ENCODE measurements at places on chromosomes 16 and 17.

DNA sequence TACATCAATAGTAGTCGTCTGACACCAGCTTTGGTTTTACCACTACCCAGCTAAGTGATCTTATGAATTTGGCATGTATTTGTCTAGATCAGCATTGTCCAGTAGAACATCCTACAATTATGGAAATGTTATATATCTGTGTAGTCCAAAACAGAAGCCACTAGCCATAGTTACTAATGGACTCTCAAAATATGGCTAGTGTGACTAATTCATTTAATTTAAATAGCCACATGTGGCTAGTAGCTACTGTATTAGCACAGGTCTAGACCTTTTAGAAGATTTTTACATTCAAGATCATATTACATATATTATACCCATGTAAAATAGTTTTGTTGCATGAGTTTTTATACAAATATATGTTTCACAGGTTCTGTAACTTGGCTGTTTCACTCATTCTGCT lies 27.0 kb upstream of the NFAT5 start:
- DNase-seq = no peak

GRCh38 chr16:28589069-28589468 lies 7.8 kb downstream of the SULT1A2 start:
- no peak for DNase-seq

DNA sequence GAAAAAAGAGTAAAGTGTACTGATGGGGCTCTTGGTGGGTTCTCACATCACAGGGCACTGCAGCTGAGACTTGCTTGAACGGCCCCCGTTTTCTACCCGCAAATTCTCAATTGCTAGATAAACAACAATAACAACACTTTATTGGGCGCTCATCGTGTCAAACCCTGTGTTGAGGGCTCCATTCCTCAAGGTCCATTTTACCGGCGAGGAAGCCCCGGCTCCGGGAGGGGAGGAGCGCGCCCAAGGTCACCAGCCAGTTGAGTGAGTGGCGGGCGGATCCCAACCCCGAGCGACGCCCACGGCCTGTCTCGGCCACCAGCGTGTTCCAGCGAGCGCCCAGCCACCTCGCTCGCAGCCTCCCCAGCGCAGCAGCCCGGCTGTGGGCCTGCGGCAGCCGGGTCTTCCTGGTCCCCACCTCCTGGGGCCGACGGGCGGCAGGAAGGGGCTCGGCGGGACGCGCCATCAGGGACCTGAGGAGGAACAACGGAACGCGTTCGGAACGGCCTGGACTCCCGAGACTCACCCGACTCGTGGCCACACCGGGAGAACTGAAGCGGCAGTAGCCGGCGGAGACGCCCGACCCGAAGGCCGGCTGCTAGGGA lies 373 bp downstream of the CMC2 start:
- DNase-seq = peak; percentile 75

GRCh38 chr17:37039269-37039668 lies 90.5 kb downstream of the AATF start:
- no peak for DNase-seq

DNA sequence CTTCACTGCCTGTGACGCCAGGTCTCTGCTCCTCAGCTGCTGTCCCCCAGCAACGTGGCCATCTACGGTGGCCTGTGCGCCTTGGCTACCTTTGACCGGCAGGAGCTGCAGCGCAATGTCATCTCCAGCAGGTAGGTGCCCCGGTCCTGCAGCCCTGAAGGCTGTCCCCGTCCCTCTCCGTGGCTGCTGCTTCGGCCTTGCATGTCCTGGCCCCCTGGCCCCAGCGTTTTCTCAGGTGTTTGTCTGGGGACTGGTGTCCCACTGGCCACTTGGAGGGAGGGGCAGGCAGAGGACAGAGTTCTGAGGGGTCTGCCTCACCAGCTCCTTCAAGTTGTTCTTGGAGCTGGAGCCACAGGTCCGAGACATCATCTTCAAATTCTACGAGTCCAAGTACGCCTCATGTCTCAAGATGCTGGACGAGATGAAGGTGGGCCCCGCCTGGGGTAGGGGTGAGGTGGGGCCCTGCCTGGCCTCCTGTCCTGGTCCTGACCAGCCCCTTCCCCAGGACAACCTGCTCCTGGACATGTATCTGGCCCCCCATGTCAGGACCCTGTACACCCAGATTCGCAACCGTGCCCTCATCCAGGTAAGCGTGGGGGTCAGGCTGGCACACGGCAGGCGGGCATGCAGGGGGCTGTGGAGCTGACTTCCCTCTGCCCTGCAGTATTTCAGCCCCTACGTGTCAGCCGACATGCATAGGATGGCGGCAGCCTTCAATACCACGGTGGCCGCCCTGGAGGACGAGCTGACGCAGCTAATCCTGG lies 4.4 kb downstream of the GPS1 start:
- DNase-seq = no peak

- no peak for DNase-seq
These were observed 31.3 kb upstream of the C17orf78 start for GRCh38 chr17:37344519-37344918.

- no peak for DNase-seq
These were observed 22.2 kb downstream of the CLTC start for GRCh38 chr17:59641799-59642484.

DNA sequence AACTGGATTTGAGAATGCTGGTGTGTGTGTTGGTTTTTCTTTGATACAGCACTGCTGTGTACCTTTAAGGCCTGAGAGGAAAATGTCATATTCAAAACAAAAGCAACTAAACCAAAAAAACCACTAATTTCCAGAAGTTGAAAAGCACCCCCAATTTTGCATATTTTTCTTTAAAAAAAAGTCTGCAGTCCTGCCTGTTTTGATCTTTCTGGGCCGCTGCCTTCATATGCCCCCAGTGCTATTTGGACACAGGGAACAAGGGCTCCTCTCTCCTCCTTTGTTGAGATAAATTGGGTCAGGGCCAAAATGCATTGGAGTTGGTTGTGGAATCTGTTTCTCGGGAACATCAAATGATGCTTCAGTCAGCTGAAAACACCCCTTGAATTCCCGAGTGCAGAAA lies 26.9 kb downstream of the GPT2 start:
- no peak for DNase-seq

- DNase-seq = no peak
These were observed 55.4 kb downstream of the WWOX start for GRCh38 chr16:78154729-78155461.

- DNase-seq = peak; percentile 68
These were observed at the start of gene RNF135 for GRCh38 chr17:30970831-30971567. Gene RNF135 (plus strand): TSS chr17:30971039. CDS start chr17:30971074, 35 bp downstream.

DNA sequence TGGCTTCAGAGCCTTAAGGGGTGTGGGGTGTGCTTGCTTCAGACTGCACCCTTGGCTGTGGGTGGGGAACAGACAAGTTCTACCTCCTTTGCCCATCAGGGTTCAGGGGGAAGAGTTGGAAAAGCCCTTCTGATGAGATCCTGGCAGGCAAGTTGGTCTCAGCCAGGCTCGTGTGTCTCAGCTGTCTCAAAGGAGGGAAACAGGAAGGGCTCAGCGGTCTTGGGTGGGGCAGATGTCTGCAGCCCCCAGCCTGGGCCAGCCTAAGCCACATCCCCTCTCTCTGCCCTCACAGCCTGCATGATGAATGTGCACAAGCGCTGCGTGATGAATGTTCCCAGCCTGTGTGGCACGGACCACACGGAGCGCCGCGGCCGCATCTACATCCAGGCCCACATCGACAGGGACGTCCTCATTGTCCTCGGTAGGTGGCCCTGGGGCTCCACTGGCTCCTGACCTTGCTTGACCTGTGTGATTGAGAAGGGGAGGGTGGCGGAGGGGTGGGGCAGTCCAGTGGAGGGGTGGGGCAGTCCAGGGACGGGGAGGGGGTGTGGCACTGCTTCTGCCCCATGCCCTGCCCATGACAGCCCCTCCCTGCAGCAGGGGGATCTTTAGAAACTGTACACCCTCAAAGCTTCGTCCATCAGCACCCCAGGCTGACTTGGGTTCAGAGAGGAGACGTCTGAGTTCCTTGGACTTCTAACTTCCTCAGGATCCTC lies 199.5 kb downstream of the PRKCB start:
- DNase-seq = no peak

- no peak for DNase-seq
These were observed 25.6 kb downstream of the CEP95 start for GRCh38 chr17:64532409-64532808.

- no peak for DNase-seq
These were observed 1.3 kb downstream of the PSMD3 start for GRCh38 chr17:39981766-39982375.

DNA sequence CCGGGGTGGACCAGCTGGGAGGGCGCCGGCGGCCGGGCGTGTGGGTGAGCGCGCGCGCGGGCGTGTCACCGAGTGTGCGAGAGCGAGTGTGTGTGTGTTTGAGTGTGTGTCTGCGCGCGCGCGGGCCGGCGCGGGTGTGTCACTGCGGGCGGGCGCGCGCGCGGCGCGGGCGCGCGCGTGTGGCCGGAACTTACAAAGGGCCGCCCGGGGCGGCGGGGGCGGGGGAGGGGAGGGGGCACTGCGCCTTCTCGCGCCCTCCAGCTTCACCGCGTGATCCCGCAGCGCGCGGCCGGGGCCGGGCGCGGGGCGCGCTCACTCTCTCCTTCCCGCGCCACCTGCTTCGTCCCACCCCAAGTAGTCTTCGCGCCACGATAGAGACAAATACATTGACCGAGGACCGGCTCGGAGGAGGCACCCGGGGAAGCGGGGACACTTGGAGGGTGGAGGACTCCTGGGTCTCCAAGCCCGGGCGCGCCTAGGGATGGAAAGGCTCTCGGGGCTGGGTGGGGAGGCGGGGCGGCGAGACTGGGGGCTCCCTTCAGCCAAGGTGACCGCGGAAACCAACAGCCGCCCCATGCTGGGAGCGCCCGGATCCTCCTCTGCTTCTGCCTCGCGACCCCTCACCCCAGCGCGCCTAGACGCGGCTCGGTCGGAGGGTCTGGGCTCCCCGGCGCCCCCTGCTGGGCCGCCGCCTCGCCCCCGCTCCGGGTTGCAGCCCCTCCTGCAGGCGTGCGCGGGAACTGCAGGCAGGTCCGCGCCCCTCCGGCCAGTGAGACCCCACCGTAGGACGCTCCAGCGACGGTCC lies at the start of gene SRCIN1:
TSS of gene SRCIN1 (minus strand) at position 112 of the 805 bp plus-strand sequence. CDS start 247 bp downstream, outside the sequence.
- peak; percentile 72 for DNase-seq

DNA sequence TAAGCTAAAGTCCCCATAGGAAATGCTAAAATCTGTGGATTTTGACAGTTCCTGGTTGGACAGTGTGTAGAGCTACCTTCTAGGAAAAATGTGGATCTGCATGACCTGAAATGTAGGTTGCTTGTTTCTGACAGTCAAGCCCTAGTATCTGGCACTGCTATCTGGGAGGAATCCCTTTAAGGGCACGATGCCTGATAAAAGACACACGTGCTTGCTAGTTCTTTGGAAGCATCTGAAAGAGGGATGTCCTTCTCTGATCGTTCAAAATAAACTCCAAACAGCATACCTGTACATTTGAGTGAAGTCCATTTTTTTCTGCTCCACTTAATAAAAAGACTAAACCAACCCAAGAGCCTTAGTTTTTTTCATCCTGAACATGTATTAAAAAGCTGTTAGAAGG lies 101.3 kb downstream of the CDK5R1 start:
- DNase-seq = no peak

DNA sequence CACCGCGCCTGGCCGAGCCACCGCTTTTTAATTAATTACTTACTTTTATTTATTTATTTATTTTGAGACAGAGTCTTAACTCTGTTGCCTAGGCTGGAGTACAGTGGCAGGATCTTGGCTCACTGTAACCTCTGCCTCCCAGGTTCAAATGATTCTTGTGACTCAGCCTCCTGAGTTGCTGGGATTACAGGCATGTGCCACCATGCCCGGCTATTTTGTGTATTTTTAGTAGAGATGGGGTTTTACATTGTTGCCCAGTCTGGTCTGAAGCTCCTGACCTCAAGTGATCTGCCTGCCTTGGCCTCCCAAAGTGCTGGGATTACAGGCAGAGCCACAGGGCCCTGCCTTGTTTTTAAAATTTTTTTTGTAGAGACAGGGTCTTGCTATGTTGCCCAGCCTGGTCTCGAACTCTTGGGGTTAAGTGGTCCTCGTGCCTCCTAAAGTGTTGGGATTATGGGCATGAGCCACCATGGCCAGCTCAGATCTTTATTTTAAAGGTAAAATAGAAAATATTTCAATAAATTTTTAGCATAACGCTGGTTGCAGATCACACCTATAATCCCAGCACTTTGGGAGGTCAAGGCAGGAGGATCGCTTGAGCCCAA lies 18.3 kb upstream of the NUDT16L1 start:
- DNase-seq = no peak

All from nephron progenitor cell (in vitro differentiated cells).